Hepatocyte (in vitro differentiated cells): ENCODE measurements at places on chromosomes 11 and 22. TPM values are rescaled to one million over a fixed set of nuclear protein-coding genes. Genes with fewer than 3 reads are reported as not detected.

VSIG10L2 gene
- not detected in 2 replicates for total RNA-seq

TTLL1 gene
- 4.9 and 6.4 TPM in 2 replicates for total RNA-seq

CARD10 gene
- 19.1 and 23.4 TPM in 2 replicates for total RNA-seq

C11orf86 gene
- 1.5 and 3.4 TPM in 2 replicates for total RNA-seq

TAGLN gene
- 126 and 150 TPM in 2 replicates for total RNA-seq

EI24 gene
- 76.2 and 95.0 TPM in 2 replicates for total RNA-seq

TCN1 gene
- 35.6 and 54.1 TPM in 2 replicates for total RNA-seq

ATF4 gene
- total RNA-seq: 231 and 271 TPM in 2 replicates

AGBL2 gene
- 2.0 and 2.3 TPM in 2 replicates for total RNA-seq

SLC37A2 gene
- 2.1 and 2.8 TPM in 2 replicates for total RNA-seq

ADAMTS8 gene
- total RNA-seq: 1.9 and 2.3 TPM in 2 replicates

EMID1 gene
- total RNA-seq: 11.5 and 12.6 TPM in 2 replicates

PGR gene
- 0.28 and 0.50 TPM in 2 replicates for total RNA-seq

CADM1 gene
- total RNA-seq: 39.1 and 48.4 TPM in 2 replicates

SGSM1 gene
- total RNA-seq: 3.1 and 3.5 TPM in 2 replicates

C11orf21 gene
- total RNA-seq: 0.17 TPM in 1 of 2 replicates, not detected in the other

DRD2 gene
- 0.67 and 1.8 TPM in 2 replicates for total RNA-seq

TRIM49D1 gene
- not detected in 2 replicates for total RNA-seq

MGAT3 gene
- 20.0 and 22.3 TPM in 2 replicates for total RNA-seq

SLC7A4 gene
- 89.9 and 140 TPM in 2 replicates for total RNA-seq

PPFIA1 gene
- 39.6 and 58.4 TPM in 2 replicates for total RNA-seq

RASSF7 gene
- total RNA-seq: 47.6 and 75.8 TPM in 2 replicates

CELSR1 gene
- 5.8 and 8.7 TPM in 2 replicates for total RNA-seq

POTEH gene
- total RNA-seq: not detected in 2 replicates

POU2AF3 gene
- total RNA-seq: 2.5 and 3.6 TPM in 2 replicates
